ENCODE measurements at places on chromosomes 5 and 9.

GRCh38 chr5:112573441-112573840, 154.4 kb upstream of the EPB41L4A start:
- no peak for DNase-seq

- no peak for DNase-seq
These were observed 282.7 kb upstream of the VLDLR start for GRCh38 chr9:2338777-2339365.

DNA sequence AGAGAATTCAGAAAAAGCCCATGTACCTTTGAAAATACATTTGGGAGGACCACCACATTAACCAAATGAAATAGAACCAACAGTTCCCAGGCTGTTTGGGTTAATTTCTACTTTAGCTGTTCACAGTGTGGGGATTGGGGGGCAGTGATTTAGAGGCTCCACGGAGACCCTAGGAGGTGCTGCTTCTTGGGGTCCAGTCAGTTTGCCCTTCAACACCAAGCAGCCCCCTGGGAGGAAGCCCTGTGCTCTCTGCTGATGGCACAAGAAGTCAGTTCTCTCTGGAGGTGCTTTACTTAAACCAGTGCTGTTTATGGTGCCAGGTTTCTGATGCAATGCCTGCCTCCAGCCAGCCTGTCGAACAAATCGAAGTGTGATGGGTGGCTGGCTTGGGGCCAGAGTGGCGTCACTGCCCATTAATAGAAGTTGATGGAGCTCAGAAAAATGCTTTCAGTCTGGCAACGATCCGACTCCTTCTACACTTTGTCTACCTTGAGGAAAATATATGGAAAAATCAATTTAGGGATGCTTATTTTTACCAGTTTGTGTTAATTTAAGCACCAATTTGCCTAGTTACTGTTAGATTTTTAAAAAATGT, 134.0 kb downstream of the SNX18 start:
- DNase-seq: no peak

DNA sequence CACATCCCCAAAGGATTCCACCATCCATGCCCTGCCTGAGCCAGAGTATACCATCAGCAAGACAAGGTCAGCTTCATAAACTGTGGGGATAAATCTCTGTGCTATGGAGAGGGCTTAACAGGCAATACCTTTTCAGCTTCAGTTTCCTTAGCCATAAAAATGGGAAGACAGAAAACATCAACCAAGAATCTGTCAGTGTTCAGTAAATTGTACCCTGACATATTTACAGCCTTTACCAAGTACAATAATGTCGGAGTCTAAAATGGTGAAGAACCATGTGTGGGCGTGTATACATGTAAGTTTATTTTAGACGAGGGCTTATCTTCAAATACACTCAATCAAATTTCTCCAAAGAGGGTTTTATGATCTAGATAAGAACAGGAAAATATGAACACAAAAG, 94.7 kb downstream of the ELAVL2 start:
- no peak for DNase-seq

- DNase-seq: no peak
These were observed 64.8 kb downstream of the SMIM23 start for GRCh38 chr5:171850324-171850947.

- no peak for DNase-seq
These were observed 243.8 kb downstream of the CRB2 start for GRCh38 chr9:123599781-123600180.

GRCh38 chr5:96626956-96627355, 35.2 kb upstream of the CAST start:
- no peak for DNase-seq

DNA sequence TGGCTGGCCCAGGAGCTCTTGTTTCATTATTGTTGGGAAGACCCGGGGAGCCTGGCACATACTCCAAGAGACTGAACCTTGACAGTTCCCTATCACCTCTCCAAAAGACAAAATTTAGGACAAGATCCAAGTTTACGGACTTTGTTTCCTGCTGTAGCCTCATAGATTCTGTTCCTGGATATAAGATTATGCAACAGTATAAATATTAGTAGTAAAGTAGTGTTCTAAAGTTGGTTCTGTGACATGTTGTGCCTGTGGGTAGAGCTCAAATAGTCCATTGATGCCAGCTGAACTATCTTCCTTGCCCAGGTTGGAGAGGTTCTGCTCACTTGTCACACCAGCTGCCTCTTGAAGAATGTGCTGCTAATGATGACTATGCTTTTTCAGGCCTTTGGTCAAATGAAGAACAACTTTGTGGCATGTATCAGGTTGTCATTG, 430.2 kb downstream of the DMAC1 start:
- no peak for DNase-seq

DNA sequence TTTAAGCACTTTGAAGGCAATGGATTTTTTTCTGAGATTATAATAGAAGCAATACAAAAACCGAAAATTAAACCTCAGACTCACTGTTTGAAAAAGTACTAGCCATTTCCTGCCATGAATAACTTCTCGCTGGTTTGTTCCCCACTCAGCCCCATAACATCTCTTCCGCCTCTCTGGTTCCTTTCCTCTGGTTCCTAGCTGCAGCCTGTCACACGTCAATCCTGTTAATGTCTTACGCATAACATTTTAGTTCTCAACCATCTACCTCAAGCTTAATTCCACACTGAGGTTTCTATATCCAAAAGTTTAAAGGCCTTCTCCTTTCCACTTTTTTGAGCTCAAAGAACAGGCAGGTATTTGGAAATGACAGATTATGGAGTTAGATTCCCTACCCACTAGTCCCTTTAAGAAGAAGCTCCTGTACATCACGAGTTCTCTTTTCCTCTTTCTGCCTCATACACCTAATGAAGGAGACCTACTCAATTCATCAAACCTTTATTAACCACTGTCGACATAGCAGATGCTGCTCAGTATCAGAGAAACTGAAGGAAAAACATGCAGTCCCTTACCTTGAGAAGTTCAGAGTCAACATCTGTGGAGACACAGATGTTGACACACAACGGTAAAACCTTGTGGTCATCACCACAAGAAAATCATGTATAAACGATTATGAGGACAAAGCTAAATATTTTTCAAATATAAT, 243.0 kb upstream of the PTGER4 start:
- DNase-seq: no peak

DNA sequence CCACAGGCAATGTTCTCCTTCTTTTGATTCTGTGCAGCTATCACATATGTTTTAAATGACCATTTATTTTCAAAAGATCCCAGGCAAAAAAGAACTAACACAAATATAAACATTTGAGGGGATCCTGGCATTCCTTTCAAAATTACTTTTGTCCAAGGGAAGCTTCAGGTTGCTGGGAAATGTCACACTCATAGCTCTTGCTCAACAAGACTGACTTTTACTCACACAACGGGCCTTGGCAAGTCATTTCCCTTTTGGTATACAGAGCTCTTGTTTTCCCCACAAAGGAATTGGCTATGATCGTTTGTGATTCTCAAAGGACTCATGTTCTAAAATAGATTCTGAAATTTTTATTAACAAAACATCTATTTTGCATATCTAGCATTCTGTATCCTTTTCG, 4.5 kb upstream of the PALM2AKAP2 start:
- no peak for DNase-seq

GRCh38 chr9:110059461-110059860, 148.5 kb downstream of the C9orf152 start:
- DNase-seq: no peak

- no peak for DNase-seq
These were observed 234.3 kb downstream of the FANCC start for GRCh38 chr9:95083086-95083768.

GRCh38 chr5:139684881-139685749, 37.0 kb downstream of the CXXC5 start:
- no peak for DNase-seq

GRCh38 chr9:86200599-86201162, 58.8 kb downstream of the C9orf153 start:
- DNase-seq: no peak

GRCh38 chr5:133990396-133990795, 14.4 kb downstream of the VDAC1 start:
- DNase-seq: no peak

Data from stimulated activated CD8-positive, alpha-beta memory T cell treated with anti-CD3 and anti-CD28 coated beads, Interleukin-7, amount 100 ng/mL, for 24 hours (primary cell).